ENCODE measurements at places on chromosomes 12 and 14.
A peak's percentile ranks its signal among the peaks of the same experiment; 100 is the strongest.

- no peak for DNase-seq
These were observed 145.2 kb upstream of the KRR1 start for GRCh38 chr12:75656648-75657047.

DNA sequence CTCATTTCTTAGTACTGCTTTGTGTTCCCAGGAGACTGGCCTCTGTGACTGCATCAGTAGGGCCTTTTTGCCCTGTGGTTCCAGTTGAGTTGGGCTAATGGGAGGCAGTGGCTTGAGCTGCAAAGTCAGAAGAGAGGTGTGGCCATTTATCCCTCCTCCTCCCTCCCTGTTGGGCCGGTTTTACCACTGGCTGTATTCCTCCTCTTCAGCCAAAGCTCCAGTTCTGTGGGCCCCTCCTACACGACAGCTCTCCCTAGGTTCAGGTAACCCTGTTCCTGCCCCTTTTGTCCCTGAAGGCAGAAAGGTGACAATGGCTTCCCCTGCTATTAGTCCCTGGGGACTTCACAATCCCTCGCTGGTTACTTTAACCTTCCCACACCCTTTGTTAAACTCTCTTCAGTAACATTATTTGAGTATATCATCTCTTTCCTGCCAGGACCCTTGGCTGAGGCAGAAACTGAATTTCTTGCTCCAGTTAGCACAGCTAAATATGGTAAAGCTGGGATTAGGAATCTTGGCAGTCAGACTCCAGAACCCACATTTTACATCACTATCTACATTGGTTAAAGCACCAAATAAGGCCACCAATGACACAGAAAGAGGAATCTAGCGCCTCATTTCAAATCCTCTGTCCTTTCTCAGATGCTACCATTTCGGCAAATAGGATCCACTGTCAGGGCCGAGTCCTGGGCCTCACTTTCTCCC, 121.9 kb upstream of the SLC35F4 start:
- DNase-seq: no peak

GRCh38 chr12:24228371-24228770, 278.9 kb upstream of the SOX5 start:
- DNase-seq: no peak

DNA sequence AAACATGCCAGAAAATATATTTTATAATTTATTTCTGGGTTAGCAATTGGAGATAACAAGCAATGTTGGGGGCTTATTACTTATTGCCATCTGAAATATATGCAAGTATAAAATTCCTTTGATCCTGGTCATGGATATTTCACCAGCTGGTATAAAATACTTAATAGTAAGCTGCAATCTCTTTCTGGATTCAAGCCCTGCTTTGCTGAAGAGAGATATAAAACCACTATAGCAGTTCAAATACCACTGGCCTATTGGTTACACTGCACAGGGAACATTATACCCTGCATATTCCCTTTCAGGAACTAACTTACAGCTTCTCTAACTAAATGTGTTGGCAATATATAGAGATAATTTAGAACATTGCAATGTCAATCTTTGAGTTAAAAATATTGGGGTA, 546.2 kb upstream of the ATP2B1 start:
- no peak for DNase-seq

DNA sequence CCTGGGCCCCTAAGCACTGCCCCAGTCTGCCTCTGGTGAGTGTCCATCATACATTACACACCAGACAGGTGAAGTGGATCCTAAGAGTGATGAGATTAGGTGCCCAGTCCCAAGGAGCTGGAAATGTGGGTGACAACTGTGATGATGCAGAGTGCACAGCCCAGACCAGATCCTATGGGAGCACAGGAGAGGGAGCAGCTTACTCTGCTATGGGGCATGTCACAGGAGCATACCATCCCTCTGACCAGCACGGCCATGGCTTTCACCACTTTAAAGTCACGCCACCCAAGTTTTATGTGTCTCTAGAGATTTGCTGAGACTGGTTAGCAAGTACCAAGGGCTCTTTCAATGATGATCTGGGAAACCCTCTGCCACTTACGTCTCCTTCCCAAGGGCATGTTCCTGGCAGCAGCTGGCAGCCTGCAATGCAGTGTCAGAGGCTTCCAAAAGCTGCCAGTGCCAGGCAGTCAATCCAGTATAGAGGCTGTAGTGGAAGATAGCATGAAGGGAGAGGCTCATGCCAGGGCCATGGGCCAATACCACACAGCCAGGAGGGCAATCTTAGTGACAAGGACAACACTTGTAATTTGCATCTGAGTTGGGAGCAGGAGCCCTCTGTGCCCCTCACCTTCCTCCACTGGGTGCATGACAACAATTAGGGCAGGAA, 40.2 kb downstream of the STAB2 start:
- DNase-seq: no peak

GRCh38 chr14:71166180-71166837, 259.1 kb downstream of the PCNX1 start:
- no peak for DNase-seq

DNA sequence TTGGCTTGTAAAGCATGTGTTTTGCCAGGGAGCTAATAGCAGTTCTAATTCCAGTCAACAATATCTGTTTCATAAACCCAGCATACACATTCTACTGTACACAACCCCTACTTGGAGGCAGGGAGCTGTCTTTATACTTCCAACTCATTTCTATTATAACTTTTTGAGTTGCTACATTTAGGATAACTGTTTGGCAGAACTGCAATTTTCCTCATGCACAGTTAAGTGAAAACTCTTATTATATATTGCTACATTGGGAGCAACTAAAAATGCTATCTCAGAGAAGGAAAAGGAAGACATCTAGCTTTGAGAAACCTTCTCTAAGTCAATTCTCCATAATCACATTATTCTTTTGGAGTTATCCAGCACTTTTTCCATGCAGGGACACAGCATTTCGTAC, 480.2 kb downstream of the RPS29 start:
- no peak for DNase-seq

DNA sequence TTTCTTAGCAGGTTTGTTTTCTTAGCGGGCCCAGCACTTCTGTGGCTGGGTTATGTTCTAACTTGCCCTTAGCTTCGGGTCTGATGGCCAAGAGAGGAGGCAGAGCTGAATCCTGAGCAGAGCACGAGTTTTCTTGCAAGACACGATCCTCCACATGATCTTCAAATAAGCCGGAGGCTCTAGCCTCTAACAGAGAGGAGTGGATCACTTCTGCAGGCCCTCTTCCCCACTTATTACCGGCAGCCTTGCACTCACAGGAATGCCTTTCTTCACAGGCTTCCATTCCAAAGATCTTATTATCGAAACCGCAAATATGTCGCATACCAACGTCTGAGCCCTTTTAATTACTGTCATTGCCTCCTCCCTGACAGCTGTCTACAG, 79.5 kb downstream of the SINHCAF start:
- DNase-seq: no peak

GRCh38 chr12:57470286-57470969, 9.2 kb downstream of the ARHGAP9 start:
- DNase-seq: no peak

DNA sequence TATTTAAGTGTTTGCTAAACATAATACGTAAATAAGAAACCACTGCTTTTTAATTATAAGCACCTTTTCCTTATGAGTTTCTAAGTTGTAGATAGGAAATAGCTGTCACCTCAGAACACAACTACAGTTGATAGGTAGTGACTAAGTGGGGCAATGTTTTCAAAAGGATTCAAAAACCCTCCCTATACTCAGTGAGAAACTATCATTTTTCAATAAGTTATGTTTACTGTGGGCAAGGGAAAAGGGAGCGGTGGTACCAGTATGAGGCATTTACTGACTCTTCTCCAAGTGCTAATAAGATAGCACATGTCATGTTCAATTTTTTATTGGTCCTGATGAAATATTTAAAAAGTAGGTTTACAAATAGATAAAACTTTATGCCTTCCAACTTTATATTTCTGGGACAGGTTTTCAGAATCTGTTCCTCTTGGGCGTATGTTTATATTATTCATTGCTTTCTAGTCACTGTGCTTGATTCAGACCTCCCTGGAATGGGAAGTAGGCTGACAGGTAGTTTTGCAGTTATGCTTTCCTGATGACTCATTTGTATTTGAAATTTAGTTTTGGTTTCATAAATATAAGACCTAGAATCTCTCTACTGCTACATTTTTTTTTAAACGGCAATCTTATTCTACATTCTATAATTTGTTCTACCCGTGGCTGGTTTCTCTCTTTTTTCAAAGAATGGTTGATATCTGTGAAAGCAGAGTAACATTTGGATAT, 153.1 kb downstream of the TMEM117 start:
- no peak for DNase-seq

- no peak for DNase-seq
These were observed 323.6 kb downstream of the PCNX1 start for GRCh38 chr14:71230897-71231296.

DNA sequence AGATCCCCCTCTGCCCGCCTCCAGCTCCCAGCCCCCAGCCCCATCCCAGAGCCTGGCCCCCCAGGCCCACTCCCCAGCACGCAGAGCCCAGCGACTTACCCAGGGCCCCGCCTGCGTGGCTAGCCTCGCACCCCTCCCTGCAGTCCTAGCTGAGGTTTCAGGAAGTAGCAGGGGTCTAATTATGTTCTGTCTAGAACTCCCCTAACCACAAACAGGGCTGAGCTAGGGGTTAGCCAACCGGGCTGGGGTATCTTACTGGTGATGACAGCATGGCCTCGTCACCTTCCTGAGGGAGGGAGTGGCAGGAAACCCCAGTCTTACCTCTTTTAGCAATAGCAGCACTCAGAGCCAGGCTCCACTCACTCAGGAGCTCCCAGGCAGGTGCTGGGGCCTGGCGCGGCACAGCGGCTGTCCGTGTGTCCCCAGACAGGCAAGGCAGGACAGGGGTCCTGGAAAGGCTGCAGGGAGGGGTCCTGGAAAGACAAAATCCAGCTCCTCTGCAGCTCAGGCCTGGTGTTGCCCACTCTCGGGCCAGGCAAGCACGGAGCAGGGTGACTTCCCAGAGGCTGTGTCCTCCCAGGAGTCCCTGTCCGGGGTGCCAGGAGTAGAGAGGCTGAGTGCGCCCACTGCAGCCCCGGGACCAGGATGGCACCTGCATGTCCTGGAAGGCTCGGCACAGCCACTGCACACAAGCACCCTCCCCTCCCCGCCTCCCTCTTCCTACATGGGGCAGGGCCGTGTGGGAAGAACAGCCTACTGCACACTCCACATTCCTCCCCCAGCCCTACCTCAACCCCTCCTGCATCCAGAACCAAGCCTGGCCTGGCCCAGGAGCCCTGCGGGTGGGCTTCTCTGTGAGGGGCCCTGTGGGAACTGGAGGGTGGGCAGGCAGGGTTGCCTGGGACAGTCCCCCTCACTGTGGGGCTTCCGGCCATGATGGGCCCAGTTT, at the start of gene GPR132:
TSS of gene GPR132 (minus strand) at position 151 of the 949 bp plus-strand sequence. CDS start 10,010 bp downstream, outside the sequence.
- DNase-seq: peak; percentile 89

- no peak for DNase-seq
These were observed 1.9 kb upstream of the DHRS4 start for GRCh38 chr14:23951590-23952201.

DNA sequence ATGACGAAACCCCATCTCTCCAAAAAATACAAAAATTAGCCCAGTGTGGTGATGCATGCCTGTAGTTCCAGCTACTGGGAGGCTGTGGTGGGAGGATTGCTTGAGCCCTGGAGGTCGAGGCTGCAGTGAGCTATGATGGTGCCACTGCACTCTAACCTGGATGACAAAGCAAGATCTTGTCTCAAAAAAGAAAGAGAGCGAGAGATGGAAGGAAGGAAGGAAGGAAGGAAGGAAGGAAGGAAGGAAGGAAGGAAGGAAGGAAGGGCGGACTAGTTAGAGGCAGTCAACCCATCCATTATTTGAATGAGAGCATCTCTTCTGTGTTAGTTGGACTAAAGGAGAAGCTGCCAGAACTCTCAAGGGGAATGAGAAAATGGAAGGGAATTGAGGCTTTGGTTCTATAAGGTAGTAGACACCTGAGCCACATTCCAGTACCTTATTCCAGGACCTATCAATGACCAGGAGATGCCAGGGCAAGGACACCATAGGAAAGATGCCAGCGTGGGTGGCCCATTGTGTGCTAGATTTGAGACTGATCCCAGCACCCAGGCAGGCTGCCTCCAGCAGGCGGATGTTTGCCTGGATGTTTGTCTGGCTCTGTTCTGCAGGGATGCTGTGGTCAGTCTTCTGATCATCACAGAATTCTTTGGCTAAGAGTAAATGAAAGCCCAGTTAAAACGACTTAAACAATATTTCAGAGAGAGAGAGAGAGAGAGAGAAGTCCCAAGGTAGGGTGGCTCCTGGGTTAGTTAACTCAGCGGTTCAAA, 11.5 kb upstream of the P2RX7 start:
- no peak for DNase-seq

- no peak for DNase-seq
These were observed 200.5 kb upstream of the OR4E1 start for GRCh38 chr14:21874167-21874566.

- no peak for DNase-seq
These were observed 327.2 kb downstream of the RAD51B start for GRCh38 chr14:68146818-68147217.

GRCh38 chr12:55019784-55020183, at the start of gene NEUROD4:
Gene NEUROD4 (plus strand): TSS chr12:55019974. CDS start chr12:55026440, 6,466 bp downstream.
- peak; percentile 13 for DNase-seq

DNA sequence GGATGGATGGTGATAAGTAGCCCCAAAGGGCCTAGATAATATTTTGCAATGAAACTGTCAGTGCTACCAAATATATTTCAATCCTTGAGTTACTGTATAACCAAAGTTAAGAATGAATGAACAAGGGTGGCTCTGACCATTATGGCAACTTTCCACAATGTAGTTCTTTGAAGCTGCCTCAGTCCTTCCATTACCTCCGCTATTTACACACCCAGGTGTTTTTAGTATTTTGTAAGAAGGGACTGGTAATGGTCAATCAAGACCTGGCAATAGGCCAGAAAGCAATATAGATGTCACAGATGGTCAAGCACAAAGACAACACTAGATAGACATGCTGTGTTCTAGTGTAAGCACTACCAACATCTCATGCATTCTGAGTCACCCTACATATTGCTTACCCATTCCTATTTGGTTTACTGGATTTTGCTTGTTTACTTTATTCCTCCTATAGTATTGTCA, 16.3 kb downstream of the DUSP16 start:
- DNase-seq: no peak

DNA sequence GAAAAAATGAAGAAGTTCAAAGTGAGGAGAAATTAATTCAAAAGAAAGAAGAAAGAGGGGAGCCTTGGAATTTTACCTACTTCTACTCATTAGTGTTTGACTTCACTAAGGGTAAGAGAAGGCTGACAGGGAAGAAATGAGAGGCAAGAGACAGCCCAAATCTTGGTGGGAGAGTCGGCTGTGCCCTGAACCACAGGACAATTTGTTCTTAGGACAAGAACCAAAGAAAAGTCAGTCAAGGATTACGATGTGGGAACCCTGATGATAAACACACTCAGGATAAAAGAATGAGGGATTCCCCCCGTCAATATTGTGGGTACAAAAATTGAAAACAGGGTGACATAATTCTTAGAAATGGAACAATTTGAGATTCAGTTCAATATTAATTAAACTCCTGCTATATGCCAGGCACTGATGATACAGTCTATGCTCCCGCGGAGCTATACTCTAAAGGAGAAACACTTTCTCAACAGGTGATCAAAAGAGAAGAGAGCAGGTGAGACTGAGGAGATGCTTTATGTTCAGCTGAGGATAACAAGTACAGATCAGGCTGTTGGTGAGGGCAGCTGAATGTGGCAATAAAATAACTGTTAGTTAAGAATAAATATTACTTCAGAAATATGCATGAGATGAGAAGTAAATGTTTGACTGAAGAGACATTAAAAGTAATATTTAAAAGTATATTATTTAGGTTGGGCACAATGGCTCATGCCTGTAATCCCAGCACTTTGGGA, 175.4 kb downstream of the SLC25A21 start:
- DNase-seq: no peak
